ENCODE measurements at places on chromosomes 6 and 20.

- no peak for DNase-seq
These were observed 34.9 kb upstream of the DST start for GRCh38 chr6:56677559-56677958.

GRCh38 chr6:144585217-144585814 is 300.2 kb downstream of the UTRN start:
- DNase-seq, result no peak

DNA sequence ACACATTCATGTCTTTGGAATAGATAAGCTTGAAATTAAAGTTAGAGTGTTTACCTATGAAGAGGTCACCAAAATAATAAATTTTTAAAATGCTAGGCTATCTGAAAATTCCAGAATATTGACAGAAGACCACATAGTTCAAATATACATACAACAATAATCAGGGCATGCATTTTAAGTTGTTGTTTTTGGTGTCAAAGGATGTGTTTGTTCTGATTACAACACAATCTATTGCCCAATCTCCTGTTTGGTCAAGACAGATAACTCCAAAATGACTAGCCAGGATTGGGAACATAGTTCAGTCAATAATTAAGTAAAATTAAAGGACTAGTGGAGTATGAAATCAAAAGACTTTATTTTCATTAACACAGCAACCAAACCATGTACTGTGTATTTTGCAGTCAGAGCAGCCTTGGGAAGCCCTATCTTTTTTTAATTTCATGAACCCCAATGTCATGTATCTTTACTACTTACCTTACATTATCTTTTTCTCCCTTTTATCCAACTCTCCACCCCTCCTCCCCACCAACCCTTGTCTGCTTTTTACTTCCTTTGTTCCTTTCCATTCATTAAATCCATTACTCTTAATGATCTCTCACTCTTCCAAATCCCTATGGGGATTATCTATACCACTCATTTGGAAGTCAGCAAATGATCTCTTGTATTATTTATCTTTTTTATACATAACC is 111.2 kb downstream of the CDK19 start:
- no peak for DNase-seq

GRCh38 chr20:60501048-60501447 is 542.8 kb downstream of the CDH26 start:
- DNase-seq, result no peak

GRCh38 chr6:134744301-134744700 is 205.6 kb downstream of the ALDH8A1 start:
- no peak for DNase-seq

- DNase-seq, result no peak
These were observed 93.9 kb upstream of the HDAC2 start for GRCh38 chr6:114064862-114065261.

DNA sequence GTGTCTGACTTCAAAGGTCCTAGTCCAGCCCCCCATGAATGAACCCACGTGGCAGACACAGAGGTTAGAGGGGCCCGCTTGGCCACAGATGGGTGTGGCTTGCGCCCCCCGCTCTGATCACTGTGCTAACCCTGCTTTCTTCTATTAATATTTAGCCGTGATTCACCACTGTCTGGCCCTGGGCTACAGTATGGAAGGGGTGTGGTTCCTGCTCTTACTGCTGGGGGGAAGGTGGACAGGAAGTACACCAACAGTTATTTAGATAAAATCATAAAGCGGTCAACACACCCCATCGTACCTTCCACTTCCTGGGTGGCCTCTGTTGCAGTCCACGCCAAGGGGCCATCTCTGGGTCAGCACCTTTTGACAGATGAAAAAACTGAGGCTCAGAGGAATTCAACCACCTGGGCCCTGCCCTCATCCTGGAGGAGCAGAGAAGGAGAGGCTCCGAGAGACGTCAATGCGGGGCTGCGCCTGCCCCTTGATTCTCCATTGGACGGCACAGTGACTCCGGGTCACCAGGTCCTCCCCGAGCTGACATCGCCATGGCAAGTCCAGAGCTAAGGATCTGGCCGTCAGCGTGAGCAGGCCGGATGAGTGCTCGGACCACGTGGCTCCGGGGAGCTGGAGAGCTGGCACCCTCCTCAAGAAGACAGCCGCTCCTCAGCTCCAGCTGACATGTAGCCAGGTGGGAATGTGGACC is 206.3 kb downstream of the PREX1 start:
- no peak for DNase-seq

- DNase-seq, result no peak
These were observed 9.3 kb upstream of the TAAR2 start for GRCh38 chr6:132633362-132633761.

- no peak for DNase-seq
These were observed 22.8 kb upstream of the PTPN1 start for GRCh38 chr20:50487397-50487796.

DNA sequence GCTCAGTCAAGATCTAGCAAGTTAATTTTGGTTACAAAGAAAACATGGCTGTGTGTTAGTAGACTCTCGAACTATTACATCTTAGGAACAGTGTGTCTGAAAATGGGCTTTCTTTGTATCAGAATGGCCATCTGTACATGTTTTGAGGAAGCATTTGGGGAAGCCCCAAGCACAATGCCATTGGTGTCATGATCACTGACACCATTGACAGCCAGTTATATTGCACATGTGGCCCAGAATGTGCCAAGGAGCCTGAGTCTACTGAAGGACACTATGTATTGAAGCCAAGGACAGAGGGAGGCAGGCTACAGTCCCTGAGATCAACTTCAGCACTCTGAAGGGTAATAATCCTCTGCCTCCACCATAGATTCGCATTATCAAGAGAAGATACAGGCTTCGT is 12.6 kb upstream of the FAM50B start:
- DNase-seq, result no peak

- no peak for DNase-seq
These were observed 417.8 kb upstream of the MANEA start for GRCh38 chr6:95159557-95159956.

GRCh38 chr6:130018744-130019325 is 454 bp downstream of the L3MBTL3 start:
- DNase-seq, result peak; percentile 45

- peak; percentile 2 for DNase-seq
These were observed 1066.8 kb upstream of the CITED2 start for GRCh38 chr6:140441256-140441655.

DNA sequence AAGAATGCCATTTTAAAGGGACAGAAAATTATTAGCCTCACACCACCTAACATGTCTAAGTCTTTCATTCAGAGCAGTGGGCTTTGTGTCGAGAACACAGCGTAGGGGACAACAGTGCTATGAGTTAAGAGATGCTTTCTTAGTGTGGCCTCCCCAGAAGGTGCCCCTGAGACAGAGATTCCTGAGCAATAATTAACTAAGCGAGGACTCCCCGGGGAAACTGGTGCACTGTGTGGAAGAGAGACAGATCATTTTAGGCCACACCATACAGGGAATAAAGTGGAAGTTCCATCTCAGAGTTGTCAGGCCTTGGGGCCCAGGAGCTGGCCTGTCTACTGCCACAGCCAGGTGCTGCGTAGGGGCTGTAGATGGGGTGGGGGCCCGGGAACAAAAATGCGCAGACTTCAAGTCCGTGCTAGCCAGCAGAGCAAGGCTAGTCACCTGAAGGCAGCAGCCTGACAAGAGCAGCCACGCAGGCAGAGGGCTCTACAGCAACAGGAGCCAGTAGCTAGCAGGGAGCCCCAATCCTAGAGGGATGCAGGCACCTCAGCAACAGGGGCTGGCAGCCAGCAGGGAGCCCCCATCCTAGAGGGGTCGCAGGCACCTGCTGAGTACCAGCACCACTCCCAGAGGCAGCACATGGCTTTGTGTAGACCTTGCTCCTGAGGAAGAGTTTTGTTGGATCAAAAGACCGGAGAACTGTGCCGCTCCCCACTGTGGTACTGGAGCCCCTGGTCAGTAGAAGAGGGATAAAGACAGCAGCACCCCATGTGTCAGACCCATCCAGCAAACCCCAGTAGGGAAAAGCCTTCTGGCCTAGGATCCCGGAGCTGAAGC is 63.0 kb upstream of the NXT1 start:
- no peak for DNase-seq

DNA sequence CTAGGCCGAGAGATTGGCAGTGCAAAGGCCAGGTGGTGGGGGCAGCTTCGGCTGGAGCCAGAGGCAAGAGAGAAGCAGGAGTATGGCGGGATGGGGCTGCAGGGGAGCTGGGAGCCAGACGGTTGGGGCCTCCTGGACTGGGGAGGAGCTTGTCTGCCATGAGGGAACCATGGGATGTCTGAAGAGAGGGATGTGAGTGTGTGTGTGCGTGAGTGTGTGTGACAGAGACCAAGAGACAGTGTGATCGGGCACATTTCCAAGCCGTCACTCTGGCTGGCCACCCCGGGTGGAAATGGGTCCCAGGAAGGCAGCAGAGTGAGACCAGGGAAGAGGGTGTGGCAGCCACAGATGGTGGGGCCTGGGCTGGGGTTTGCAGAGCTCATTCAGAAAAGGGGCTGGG is 13.8 kb downstream of the PHACTR3 start:
- no peak for DNase-seq

DNA sequence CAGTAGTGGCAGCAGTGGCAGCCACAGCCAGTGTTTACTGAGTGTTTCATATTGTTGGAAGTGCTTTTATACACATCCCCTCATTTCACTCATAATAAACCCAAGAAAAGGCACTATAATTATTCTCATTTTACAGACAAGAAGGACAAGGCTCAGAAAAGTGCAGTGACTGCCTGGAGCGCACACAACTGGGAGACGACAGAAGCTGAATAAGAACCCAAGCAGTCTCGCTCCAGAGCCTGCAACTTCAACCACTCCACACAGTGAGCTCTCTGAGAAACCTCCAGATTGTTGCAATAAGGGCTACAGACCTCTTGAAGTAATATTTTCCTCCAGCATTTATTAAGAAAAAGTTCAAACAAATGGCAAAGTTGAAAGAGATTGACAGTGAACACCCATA is 76.9 kb downstream of the PLCG1 start:
- DNase-seq, result no peak

DNA sequence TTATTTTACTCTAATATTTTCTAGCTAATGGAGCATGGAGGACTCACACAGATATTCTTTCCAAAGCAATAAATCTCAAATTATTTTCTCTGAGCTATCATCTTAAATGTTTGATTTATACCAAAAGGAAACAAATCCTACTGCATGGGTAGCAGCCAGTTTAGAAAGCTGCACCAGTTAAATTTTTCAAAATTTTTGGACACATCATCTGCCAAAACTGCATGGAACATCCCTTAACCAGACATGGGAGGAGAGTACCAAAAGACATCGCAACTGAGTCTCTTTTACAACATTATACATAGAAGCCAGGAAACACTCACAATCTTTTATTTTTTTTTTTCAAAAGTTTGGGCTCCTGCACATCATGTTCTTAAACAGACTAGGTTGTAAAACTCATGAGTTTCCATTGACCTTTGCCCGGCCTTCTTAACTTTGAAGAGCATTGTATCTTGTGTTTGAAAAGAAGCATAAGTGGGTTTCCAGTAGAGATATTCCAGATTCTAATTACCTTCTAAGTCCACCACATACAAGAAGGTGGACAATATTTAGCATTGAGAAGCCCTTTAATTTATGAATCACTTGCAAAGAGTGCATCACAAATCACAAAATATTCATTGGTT is 87.7 kb upstream of the HMGCLL1 start:
- DNase-seq, result no peak

DNA sequence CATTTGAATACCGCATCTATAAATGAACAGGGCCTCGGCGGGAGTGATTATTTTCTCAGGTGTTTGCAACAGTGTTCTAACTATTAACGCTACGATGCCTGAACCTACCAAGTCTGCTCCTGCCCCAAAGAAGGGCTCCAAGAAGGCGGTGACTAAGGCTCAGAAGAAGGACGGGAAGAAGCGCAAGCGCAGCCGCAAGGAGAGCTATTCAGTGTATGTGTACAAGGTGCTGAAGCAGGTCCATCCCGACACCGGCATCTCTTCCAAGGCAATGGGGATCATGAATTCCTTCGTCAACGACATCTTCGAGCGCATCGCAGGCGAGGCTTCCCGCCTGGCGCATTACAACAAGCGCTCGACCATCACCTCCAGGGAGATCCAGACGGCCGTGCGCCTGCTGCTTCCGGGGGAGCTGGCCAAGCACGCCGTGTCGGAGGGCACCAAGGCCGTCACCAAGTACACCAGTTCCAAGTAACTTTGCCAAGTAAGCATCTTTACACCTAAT is 70.9 kb downstream of the HFE start:
- DNase-seq, result peak; percentile 81

DNA sequence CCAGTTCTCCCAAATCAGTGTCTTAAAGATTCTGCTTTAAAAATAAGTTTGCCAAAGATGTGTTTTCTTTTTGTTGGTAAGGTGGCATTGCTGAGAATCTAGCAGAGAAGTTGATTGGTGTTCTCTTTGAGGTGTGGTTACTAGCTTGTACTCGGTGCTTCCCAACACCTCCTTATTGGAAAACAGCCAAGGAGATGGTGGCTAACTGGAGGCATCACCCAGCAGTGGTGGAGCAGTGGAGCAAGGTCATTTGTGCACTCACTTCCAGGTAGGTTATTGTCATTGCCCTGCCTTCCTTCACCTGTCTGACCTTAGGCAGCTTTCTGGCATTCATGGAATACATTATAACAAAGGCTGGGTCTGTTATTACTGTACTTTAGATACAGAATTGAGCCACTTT is 26.7 kb downstream of the RALGAPB start:
- no peak for DNase-seq

DNA sequence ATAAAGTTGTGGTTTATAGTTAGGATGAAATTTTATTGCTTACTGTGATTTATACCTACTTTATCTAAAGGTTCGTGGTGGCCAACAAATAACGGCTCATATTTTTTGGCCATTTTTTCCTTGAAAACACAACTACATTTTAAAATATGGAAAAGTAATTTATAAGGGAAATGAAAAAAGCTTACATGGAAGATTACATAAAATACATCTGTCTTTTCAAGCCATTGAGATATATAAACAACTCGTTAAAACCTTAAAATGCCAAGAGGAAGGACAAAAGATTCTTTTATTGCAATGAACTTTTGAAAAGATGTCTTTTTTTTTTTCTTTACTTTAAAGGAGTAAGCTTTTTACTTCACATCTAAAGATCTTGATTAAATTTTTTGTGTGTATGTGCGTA is 55.4 kb upstream of the EYA4 start:
- DNase-seq, result no peak

DNA sequence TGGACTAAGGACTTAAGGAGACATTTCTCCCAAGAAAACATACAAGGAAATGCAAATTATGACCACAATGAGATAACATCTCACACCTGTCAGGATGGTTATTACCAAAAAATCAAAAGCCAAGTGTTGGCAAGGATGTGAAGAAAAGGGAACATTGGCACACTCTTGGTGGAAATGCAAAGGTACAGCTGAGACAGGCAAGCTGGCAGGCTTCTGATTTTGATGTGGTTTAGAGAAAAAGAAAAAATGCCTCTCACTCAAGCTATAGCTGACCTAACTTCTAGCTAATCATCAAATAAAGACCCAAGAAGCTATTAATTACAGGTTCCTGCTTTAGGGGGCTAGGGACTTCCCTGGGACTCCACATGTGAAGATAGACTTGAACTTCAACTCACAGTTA is 139.8 kb downstream of the THEMIS start:
- DNase-seq, result no peak

- DNase-seq, result no peak
These were observed 586 bp upstream of the NUP153 start for GRCh38 chr6:17707371-17707651.

Data from stimulated activated CD4-positive, alpha-beta T cell treated with anti-CD3 and anti-CD28 coated beads, Interleukin-2, amount 100 ng/mL, for 24 hours (primary cell).